ENCODE measurements at places on chromosomes 13 and 19.
A peak's percentile ranks its signal among the peaks of the same experiment; 100 is the strongest.

DNA sequence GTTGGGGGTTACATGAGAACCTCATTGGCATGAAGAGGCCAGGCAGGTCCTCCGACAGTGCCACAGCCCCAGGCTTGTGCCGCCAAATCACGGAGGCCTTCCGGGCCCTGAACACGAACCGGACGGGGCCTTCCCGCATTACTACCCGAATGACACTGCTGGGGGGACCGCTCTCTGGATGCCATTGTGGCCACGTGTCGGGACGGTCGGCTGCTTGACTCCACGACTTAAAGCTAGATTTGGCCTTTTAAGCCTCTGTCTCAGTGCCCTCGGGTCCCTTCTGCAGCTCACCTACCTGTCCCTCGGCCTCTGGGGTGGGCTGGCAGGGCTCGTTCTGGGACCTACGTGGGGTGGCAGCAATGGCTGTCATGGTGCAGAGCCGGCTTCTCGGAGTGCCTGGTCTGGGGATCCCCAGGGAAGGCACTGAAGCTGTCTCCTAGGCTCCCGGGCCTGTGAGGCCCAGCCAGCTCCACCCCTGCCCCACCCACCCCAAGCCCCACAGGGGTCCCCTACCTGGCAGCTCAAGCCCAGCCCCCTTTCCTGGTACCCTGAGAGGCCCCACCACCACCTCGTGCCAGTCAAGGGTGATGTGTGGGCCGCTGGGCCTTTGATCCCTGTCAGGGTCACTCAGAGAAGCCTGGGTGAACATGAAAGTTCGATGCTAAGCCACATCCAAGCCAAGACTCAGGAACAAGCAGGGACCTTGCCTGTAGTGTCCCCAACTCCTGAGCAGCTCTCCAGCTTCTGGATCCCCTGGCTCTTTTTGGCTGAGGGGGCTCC lies 245.8 kb upstream of the SGCG start:
- no peak for DNase-seq

- DNase-seq: no peak
Observed at GRCh38 chr13:87810391-87810801, 139.2 kb downstream of the SLITRK5 start.

DNA sequence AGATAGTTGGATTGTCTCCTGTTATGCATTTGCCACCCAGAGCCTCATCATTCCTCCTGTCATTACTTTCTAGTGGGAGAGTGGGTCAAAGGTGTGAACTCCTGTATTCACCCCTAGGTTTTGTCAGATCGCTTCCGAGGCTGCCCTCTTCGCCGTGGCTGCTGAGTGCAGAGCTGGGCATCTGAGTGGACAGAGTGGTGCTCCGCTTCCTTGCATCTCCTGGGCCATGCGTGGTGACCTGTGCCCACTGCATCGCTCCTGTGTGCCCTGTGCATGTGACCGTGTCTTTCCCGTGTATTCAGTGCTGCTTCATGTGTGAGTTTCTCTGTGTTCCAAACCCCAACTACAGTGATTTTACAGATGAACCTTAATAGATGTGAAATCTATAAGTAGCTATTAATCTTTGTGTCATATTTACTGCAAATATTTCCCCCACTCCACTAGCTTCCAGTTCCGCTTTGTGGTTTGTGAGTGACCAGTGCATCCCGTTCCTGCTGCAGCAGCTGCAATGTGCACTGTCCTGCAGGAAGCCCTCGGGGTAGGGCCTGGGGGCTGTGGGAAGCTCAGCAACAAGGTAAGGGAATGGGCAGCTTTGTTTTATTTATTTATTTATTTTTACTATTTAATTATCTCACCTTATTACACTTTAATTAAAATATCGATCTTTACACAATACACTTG lies 53.1 kb downstream of the C13orf46 start:
- DNase-seq: no peak

- DNase-seq: peak; percentile 10
Observed at GRCh38 chr19:19137556-19138108, 646 bp downstream of the TMEM161A start.

- no peak for DNase-seq
Observed at GRCh38 chr19:36773223-36773579, 594 bp upstream of the ZNF850 start.

GRCh38 chr13:26946684-26947343 lies 186.2 kb upstream of the GPR12 start:
- DNase-seq: peak; percentile 81

GRCh38 chr13:76609643-76610042 lies 276.6 kb downstream of the KCTD12 start:
- no peak for DNase-seq

DNA sequence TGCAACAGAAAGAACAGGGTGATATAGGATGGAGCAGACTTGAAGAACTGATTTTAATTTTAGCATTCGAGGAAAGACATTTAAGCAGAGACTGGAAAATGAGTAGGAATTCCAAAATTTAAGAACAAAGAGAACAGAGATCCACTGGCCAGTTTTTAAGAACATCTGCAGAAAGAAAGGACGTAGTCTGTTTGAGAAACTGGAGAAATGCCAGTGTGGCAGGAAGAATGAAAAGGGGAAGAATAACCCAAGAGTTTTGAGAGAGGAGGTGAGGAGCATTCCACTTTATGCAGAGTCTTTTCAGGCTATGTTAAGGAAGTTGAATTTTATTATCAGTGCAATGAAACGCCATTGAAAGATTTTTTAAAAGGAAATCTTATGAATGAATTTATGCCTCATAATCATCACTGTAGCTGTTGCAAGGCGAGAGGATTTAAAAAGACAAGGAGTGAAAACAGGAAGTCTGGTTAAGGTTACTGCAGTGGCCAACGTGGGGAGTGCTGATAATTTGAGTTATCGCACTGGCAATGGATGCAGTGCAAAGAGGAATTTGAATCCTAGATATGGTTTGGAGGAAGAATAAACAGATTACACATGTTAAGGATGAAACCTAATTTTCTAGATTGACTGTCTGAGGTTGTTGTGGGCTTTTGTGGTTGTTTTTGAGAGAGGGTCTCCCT lies 253.8 kb downstream of the DACH1 start:
- DNase-seq: no peak

DNA sequence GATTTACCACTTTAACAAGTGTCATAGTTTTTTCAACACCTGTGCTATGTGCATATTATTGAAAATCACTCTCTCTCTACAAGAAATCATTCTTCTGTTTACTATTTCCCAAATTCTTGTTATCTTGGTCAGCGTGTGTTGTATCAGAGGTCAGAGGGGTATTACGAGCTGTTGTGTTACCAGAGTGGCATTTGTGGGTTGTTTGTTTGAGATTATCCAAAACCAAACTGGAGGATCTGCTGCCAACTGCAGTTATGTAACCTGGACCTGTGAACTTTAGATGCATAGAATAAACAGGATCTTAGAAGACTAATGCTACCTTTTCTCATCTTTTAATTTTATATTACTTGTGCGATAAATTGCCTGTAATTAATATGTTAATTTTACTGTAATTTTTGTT lies 1751.4 kb upstream of the SPRY2 start:
- no peak for DNase-seq

- DNase-seq: no peak
Observed at GRCh38 chr19:40257096-40257517, 28.0 kb downstream of the AKT2 start.

DNA sequence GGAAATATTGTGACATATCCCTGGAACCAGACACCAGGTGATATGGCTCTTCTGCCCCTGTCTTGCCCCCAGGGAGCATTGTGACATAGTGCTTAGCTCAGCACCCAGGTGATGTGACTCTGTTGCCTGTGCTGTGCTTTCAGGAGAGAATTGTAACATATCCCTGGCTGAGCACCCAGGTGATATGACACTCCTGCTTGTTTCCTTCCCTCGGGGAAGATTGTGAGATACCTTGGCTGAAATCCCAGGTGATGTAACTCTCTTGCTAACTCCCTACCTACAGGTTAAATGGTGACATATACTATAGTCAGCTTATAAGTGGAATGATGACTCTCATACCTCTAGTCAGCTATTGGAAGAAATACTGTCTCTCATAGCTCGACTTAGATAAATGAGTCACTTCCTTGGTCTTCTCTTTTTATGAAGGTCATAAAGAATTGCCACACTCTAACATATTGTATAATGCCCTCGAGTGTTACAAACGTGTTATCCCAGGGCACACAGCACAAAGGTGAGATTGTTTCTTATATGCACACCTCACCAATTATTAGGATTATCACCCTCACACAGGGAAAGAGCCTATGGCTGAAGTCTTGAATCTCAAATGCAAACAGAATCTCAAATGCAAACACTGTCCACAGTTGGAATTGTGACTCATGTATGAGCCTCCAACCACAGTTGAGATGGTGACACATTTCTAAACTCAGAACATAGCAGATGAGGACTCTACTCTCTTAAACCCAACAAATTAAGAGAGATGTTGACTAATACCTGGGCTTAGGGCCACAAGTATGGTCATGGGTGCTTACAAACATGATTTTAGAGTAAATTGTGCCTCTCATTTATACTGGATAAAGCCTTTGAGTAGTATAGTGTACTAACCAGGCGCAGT lies 32.7 kb upstream of the ZNF254 start:
- DNase-seq: peak; percentile 59

GRCh38 chr19:7740682-7741054 lies 6.7 kb downstream of the CD209 start:
- no peak for DNase-seq

DNA sequence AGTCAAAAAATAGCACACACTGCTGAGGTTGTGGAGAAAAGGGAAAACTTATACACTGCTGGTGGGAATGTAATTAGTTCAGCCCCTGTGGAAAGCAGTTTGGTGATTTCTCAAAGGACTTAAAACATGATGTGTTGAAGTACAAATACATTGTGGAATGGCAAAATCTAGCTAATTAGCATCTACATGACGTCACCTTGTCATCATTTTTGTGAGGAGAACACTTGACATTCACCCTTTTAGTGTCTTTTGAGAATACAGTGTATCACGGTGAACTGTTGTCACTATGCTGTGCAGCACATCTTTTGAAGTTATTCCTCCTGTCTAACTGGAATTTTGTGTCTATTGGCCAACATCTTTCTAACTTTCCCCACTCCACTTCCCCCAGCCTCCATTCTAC lies 5.6 kb downstream of the OR7A10 start:
- DNase-seq: peak; percentile 1

- DNase-seq: no peak
Observed at GRCh38 chr19:54107876-54108490, 5.3 kb downstream of the NDUFA3 start.

DNA sequence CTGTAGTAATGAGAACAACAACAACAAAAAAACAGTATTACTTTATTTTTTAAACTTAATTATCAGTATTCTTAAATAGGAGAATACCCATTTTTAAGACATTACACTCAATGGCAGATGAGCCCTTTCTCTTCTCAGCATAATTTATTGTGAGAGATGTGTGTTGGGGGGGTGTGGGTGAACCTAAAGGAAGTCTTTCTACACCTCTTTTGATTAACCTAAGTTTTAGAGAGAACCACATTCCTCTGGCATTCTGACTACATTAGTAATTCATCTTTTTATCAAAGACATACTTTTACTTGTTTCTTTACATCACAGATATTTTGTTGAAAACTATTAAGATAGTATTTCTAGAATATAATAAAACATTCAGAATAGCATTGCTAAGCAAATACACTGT lies 890.9 kb downstream of the PCDH9 start:
- DNase-seq: no peak

- DNase-seq: no peak
Observed at GRCh38 chr13:59447031-59447430, 716.7 kb downstream of the DIAPH3 start.

GRCh38 chr13:72132075-72132474 lies 265.1 kb upstream of the DACH1 start:
- no peak for DNase-seq

- DNase-seq: no peak
Observed at GRCh38 chr19:39514840-39515550, at the start of gene SELENOV. SELENOV (plus strand) TSS chr19:39515139; CDS start chr19:39515213, 74 bp downstream.

Measured in fibroblast of villous mesenchyme (primary cell).